ENCODE measurements at places on chromosomes 2 and 18.

DNA sequence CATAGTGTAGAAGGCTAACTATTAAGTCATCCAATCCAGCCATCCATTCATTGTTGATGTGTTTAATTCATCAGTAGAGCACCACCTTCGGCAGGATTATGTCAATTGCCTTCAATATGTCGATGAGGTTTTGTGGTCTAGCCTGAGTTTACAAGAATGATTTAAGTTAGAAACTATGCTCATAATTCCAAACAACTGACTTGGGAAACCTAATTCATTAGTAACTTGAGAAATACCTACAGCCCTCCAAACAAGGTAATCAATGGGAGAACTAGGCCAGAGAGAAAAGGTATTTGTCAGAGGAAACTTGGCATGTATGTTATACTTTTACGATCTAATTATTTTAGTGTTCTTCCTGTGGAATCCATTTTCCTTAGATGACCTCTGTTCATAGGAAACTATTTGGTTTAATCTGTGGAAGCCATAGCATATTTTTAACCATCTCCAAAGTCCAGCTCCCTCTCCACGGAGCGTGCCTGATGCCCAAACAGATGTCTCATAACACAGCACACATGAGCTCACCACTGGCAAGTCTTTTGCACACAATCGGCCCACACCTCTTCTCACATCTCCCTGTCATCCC is 148.5 kb downstream of the GFPT1 start:
- no peak for DNase-seq

GRCh38 chr2:41716497-41716896 is 331.3 kb upstream of the PKDCC start:
- no peak for DNase-seq

GRCh38 chr2:196247114-196247975 is 76.0 kb upstream of the STK17B start:
- no peak for DNase-seq

- DNase-seq: no peak
These were observed 275.7 kb downstream of the MYCN start for GRCh38 chr2:16215902-16216557.

- DNase-seq: no peak
These were observed 57.3 kb upstream of the MBOAT2 start for GRCh38 chr2:9060819-9061218.

DNA sequence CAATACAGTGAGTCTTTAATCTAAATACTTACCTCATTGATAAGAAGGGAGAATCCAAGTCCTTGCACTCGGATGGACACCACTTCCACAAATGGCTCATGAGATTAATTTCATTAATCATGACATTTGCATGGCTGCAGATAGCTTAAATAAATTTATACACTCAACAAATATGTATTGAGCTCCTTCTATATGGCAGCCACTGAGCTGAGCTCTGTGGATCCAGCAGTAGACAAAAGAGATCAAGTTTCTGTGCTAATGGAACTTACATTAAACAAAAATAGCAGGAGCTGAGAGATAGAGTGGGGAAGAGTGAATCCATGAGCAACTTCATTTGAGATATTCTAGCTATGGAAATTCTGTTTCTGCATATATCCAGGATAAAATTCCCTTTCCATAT is 44.4 kb downstream of the RAB27B start:
- DNase-seq: no peak

DNA sequence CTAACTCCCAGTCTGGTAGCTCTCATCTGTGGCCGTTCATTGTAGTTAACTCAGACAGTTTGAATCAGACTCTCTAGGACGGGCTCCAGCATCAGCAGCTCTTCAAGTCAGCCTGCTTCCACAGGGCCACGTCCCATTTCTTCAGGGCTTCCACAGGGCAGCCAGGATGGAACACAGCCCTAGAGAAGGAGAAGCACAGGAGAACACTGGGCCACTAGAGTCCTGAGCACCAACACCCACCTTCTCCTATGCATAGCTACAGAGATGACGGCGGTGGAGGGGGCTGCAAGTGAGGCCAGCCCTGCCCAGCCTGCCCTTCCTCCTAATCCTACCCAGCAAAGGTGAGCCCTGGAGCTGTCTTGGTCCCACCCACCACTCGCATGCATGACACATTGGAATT is 10.2 kb upstream of the TEX261 start:
- DNase-seq: no peak

DNA sequence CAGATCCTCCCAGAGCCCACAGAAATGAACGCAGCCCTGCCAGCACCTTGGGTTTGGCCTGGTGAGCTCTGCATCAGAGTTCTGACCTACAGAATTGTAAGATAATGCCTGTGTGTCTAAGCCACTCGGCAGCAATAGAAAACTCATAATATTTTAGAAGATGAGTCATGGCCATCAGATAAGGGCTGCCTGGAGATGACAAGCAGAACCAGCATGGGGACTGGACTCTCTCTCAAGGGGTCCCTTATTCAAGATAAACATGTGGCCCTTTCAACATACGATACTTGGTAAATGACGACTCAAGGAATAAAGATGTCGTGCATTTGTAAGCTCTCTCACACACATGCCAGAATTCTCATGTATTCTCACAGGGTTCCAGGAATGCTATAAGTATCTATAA is 8.5 kb upstream of the AGAP1 start:
- no peak for DNase-seq

GRCh38 chr2:8889978-8890377 is 52.6 kb upstream of the KIDINS220 start:
- DNase-seq: no peak

DNA sequence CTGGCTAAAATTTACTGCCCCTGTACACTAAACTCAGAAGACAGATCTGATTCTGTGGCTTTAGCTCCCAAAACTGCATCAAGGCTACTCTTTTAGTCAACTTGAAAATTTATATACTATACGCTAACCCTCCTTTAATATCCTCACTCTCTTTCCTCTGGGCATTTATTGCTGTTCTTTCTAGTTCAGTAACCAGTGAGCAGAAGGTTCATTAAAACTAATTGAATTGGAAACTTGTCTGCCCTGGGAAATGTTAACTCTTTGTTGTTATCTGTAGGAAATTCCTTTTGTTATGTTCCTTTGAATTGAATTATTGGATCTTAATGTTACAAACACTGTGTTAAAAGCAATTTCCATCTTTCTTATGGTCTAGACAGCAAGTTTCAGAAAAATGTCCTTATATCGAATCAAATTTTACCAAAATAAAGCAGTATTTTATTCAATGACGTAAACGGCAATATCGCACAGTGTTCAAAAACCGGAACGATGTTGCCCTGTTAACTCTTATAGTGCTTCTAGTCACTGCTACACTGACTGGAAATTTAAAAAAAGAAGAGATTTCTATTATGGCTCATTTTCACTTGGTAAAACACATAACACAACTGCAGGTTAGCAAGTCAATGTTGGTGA is 168.3 kb downstream of the NR4A2 start:
- DNase-seq: no peak

DNA sequence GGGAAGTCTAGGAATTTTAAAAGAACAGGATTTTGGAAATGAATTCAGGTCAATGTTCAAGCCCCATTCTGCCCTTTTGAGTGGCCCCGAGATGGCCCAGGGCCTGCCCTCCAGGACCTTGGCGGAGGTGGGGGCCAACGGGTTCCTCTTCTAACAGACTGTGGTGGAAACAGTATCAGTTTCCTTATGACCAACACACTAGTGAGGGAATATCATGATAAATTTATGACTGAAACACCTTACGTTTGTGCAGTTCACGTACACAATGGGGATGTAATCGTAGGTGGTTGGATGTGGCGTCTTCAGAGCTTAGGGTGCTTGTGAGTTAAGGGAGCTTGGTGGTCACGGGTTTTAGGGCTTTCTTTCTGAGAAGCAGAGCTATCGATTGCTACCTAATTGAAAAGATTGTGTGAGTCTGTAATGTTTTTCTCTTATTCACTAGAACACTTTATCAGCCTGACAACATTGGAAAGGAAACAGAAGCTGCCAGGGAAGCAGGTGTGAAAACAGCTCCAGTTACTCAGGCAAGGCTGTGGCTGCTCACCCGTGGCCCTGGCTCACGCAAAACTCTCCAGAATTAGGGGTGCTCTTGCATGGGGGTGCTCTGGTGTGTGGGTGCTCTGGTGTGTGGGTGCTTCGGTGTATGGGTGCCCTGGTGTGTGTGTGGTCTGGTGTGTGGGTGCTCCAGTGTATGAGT is 165.3 kb downstream of the SNTG2 start:
- DNase-seq: no peak

GRCh38 chr2:72415781-72416475 is 268.3 kb upstream of the CYP26B1 start:
- no peak for DNase-seq

DNA sequence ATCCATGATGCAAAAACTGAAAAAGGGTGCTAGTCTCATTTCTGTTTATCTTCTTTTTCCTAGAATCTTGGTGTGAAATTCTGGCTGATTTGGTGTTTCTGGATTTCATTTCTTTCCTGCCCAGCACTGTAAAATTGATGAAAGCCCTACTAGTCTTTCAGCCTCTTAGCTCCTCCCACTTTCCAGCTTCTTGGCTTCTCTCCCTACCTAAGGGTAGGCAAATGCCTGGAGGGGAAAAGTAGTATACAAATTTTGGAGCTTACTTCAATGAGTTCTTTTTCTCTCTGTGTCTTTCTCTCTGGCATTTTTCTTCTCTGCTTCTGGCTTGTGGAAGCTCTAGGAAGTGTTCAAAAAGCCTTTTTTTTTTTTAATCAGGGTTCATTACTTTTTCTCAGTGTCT is 160.5 kb downstream of the XIRP2 start:
- no peak for DNase-seq

GRCh38 chr2:9693196-9693491 is 62.3 kb upstream of the YWHAQ start:
- DNase-seq: no peak

DNA sequence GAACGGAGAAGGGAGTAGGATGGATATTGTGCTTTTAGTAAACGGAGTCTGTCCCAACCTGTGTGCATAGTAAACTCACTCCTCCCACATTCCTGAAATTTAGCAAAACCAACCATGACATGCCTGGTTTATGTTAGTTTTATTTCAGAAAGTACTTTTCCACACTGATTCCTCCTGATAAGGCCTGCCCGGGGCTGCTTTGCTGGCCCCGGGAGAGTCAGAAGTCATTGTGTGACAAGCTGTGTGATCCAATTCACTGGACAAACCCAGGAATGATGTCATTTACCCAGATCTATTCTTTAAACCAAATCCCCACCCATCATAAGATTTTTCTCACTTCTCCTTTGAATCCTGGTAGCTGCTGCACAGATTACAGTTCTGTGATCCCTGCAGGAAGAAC is 109.0 kb downstream of the SETBP1 start:
- no peak for DNase-seq

DNA sequence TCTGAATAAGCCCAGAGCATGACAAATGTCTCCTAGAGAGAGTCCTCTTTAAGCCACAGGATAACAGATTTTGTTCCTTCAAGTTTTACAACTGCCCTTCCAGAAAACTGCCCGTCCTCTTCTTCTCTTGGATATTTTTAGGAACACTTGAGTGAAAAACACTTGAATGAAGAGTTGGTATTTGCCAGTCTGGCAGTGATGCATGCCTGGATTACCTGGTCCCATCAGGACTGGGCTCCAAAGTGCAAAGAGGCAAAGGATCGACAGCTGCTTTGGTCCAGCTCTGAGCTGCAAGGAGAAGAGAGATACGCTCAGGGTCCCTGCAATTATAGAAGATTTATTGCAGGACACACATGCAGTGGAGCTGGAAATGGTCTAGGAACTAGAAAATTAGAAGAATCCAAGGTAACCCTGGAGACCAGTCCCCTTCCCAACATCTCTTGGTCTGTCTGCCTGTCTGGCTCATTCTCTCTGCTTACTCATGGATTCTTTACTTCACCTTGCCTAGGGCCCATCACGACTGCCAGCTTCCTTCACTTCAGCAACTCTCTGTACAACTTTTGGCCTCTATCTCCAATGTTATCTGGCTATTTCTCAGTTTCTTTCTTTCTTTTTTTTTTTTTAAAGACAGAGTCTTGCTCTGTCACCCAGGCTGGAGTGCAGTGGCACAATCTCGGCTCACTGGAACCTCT is 112.1 kb upstream of the SIX2 start:
- DNase-seq: no peak

DNA sequence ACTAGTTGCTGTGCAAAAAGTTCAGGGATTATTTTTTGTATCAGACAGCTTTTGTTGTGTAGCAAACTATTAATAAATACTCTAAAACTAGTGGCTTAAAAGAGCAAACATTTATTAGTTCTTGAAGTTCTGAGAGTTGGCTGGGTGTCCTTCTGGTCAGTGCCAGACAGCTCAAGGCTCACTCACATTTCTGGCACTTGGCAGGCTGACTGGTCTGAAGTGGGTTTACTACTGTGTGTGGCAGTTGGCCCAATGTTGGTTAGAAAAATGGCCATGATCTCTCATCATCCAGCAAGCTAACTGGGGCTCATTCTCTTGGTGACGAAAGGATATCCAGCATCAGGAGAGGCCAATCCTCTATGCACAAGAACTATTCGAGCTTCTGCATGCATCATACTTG is 71.4 kb upstream of the ZNF385B start:
- no peak for DNase-seq

- no peak for DNase-seq
These were observed 41.8 kb downstream of the TGFBRAP1 start for GRCh38 chr2:105287692-105288091.

DNA sequence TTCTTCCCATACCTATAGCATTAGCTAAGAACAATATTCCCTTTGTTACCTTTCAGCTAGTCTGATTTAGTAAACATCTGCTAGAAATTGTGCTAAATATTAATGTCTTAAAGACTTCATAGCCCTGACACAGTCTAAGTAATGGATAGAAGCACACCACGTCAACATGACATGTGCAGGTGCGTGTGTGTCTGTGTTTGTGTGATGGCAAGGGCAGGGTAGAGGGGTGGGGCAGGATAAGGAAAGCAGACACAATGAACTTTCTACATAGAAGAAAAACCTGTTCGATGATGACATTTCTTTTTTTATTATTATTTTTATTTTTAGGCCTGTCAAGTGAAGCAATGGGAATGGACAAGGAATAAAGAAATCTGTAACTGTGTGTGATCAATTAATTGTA is 223.3 kb downstream of the NOL4 start:
- no peak for DNase-seq

Data from activated CD4-positive, alpha-beta T cell treated with anti-CD3 and anti-CD28 coated beads for 1 hour (primary cell).